ENCODE measurements at places on chromosomes 12 and 14.
A peak's percentile ranks its signal among the peaks of the same experiment; 100 is the strongest.

GRCh38 chr14:76953311-76953945, 75.1 kb downstream of the IRF2BPL start:
- peak; percentile 59 for DNase-seq

GRCh38 chr12:109517619-109518018, 40.2 kb downstream of the UBE3B start:
- DNase-seq: no peak

DNA sequence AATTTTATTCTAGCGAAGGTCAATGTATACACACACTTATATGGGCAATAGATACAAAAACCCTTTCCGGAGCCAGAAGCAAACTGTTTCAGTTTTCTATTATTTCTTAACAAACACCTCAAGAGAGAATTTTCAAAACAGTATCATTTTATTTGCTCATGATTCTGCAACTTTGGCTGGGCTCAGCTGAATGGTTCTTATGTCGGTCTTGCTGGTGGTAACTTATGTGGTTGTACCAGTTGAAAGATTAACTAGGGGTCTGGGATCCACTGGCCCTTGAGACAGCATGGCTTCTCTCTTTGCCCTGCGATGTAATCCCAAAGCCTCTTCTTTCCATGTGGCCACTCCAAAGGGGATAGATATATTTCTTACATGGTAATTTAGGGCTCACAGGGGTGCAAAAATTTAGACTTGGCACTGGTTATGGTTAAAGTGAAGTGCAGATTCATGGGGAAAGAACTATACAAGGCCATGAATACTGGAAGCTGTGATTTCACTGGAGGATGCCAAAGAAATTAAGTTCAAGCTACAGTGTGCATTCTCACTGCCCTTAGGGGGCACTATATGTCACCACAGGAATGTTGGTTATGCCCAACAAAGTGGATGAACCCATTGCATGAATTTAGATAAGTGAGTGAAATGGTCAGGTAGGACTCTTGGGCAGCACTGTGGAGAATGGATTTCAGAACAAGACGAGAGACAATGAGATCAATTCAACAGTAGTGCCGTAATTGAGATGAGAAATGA, 94.3 kb upstream of the NAV3 start:
- no peak for DNase-seq

- peak; percentile 49 for DNase-seq
Measured at GRCh38 chr12:24839268-24839791, 109.6 kb downstream of the BCAT1 start.

DNA sequence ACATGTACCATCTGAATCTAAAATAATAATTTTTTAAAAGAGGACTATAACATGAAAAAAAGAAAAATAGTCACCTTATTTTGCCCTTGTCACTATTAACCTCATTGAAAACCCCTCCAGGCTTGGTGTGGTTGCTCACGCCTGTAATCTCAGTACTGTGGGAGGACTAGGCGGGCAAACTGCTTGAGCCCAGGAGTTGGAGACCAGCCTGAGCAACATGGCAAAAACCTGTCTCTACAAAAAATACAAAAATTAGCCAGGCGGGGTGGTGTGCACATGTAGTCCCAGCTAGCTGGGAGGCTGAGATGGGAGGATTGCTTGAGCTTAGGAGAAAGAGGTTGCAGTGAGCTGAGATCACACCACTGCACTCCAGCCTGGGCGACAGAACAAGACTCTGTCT, 126.3 kb upstream of the KRAS start:
- no peak for DNase-seq

DNA sequence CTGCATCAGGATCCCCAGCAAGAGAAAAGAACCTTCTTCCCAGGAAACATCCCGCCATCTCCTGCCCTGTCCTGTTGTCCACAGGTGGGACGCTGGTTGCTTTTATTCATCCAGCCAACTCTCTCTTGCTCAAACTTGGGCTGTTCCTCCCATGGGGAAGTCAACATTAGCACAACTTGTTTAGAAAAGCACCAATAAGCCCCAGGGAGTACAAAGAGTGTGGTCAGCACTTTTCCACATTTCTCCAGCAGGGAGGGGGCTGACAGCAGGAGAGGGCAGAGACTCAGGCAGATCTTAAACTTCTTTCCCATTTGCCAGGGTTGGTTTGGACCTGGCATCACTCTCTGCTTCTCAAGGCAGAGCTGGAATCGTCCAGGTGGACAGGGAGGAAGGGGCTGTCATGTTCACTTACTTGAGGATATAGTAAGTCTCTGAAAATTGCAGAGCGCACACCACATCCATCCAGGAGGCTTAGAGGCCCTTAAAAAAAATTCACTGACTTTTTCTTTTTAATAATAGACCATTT, 74.9 kb downstream of the RBM19 start:
- no peak for DNase-seq
